Natural killer cell (primary cell): ENCODE measurements at places on chromosomes 13 and 19.

- no peak overlapping the region for H3K4me3 ChIP-seq
- peaks cover 19% of the 10 kb centered on the region for H3K4me1 ChIP-seq
- peaks cover 66% of the 10 kb centered on the region for H3K27me3 ChIP-seq
- DNase-seq, result no peak
Measured at GRCh38 chr19:46490774-46491173, 4.9 kb downstream of the PNMA8B start.

- H3K36me3 ChIP-seq, result no peaks in the 10 kb centered on the region
- H3K4me1 ChIP-seq, result no peaks in the 10 kb centered on the region
- peak; percentile 58 for DNase-seq
- peaks cover 2% of the 10 kb centered on the region for H3K27me3 ChIP-seq
- H3K4me3 ChIP-seq, result no peak overlapping the region
- no peak overlapping the region for H3K27ac ChIP-seq
Measured at GRCh38 chr19:41646589-41647204, 19.8 kb upstream of the CEACAM4 start.

DNA sequence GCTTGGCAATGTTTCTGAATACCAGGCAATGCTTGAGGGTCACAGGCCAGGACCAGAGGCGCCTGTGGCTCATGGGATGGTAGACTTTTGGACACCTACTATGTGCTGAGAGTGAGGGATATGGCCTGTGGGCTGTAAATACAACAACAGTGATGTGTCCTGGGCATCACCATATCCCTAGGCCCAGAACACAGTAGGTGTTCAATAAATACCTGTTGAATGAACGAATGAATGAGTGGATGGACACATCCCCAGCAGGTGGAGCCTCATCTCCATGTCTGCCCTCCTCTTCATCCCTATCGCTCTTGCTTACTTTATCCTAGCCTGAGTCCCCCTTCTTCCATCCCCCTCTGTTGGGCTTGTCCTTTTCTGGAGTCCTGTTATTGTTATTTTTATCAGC is 16.5 kb upstream of the NANOS2 start:
- H3K4me1 ChIP-seq, result peaks cover 8% of the 10 kb centered on the region
- no peak for DNase-seq
- H3K27me3 ChIP-seq, result no peaks in the 10 kb centered on the region
- no peaks in the 10 kb centered on the region for H3K36me3 ChIP-seq
- H3K27ac ChIP-seq, result no peak overlapping the region

GRCh38 chr13:40338217-40338616 is 328.2 kb downstream of the FOXO1 start:
- no peak for DNase-seq
- H3K4me3 ChIP-seq, result no peak overlapping the region
- no peak overlapping the region for H3K27ac ChIP-seq

- peak; percentile 20 for DNase-seq
- peaks cover 6% of the 10 kb centered on the region for H3K4me1 ChIP-seq
- H3K36me3 ChIP-seq, result no peaks in the 10 kb centered on the region
Measured at GRCh38 chr13:46648166-46648607, 95.2 kb downstream of the LRCH1 start.

- H3K36me3 ChIP-seq, result no peaks in the 10 kb centered on the region
- no peaks in the 10 kb centered on the region for H3K4me1 ChIP-seq
- no peak overlapping the region for H3K4me3 ChIP-seq
- no peak overlapping the region for H3K27ac ChIP-seq
Measured at GRCh38 chr13:43094901-43095300, 71.5 kb downstream of the DNAJC15 start.
